ENCODE measurements at places on chromosomes 16 and 17.

- DNase-seq: no peak
These were observed 51.2 kb downstream of the WDR45B start for GRCh38 chr17:82596837-82597672.

DNA sequence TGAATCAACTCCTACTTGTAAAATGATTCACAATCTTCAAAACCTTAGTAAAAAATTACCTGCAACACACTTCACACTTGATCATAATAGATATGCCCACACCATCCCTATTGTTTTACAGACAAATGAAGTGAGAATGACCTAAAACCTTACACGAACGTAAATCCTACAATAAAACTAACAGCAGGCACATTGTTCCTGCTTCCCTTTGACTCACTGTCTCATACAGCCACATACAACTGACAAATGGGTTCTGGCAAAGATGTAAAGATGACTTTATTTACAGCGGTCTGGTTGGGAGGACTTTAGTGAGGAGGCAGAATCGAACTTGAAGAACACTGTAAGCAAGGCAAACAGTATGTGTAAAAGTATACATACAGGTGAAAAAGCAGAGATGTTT lies 188.7 kb downstream of the MYO1D start:
- DNase-seq: no peak

DNA sequence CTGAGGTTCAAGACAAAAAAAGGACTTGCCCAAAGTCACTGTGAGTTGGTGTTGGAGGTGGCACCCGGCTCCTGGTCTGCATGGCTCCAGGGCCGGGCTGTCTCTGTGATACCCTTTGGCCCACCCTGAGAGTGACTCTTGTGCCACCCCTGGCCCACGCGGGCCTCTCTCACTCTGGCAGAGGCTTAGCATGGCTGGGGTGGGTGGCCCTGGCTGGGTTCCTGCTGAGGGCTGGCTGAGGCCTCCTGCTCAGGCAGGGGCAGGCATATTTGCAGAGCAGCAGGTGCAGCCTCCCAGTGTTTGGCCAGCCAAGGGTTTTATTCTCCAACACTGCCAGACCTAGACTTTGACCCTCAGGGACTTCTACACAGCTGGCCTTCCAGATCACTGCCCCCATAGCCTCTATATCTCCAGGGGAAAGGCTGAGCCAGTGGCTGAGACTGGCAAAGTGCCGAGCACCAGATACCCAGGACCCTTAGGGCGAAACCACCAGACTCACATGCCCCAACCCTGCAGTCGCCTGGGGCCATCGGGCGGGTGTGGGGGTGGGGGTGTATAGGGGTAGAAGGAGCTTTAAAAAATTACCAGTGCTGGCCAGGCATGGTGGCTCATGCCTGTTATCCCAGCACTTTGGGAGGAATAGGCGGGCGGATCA lies 21.5 kb upstream of the ADGRG1 start:
- DNase-seq: no peak

GRCh38 chr17:35731239-35731916 lies at the start of gene RASL10B:
RASL10B (plus strand) TSS chr17:35731639; CDS start chr17:35735185, 3,546 bp downstream.
- DNase-seq: no peak

- DNase-seq: no peak
These were observed 21.8 kb downstream of the CLEC16A start for GRCh38 chr16:10966129-10966528.
